Amniotic stem cell (primary cell): ENCODE measurements at places on chromosomes 6 and 20.
A peak's percentile ranks its signal among the peaks of the same experiment; 100 is the strongest.

- no peak for DNase-seq
Measured at GRCh38 chr6:38039502-38039901, 220.0 kb downstream of the ZFAND3 start.

GRCh38 chr6:41871691-41872090, 23.5 kb downstream of the USP49 start:
- no peak for DNase-seq

DNA sequence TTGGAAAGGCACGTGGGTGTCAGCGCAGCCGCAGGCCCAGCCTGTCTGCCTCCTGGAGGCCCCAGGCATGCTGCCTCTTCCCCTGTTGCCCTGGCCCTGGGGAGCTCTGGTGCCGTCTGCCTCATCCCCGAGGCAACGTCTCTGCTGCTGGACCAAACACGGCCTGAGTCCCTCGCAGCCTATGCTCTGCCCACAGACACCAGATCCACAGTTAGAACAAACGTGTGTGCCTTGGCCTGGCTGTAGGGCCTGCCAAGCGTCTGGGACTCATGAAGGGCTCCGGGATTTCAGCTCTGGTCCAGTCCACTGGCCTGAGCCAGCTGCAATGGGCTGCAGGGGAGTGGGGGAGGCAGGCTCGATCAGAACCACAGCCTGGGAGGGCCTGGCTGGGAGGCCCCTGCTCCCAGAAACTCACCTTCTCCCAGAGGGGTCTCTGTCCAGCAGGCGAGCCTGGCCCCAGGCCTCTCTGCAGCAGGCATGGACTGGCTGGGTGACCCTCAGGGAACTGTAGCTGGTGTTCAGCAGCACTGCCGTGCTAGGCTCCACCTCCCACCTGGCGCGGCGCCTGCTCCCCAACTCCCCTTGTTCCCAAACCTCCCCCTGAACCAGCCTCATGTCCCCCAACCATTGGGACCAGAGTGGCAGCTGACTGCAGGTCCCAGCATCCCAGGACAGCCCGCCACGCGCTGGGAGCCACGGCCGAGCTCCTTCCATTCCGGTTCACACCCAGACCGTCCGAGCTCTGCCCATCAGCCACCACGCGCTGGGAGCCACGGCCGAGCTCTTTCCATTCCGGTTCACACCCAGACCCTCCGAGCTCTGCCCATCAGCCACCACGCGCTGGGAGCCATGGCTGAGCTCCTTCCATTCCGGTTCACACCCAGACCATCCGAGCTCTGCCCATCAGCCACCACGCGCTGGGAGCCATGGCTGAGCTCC, 197.0 kb downstream of the DLL1 start:
- no peak for DNase-seq

DNA sequence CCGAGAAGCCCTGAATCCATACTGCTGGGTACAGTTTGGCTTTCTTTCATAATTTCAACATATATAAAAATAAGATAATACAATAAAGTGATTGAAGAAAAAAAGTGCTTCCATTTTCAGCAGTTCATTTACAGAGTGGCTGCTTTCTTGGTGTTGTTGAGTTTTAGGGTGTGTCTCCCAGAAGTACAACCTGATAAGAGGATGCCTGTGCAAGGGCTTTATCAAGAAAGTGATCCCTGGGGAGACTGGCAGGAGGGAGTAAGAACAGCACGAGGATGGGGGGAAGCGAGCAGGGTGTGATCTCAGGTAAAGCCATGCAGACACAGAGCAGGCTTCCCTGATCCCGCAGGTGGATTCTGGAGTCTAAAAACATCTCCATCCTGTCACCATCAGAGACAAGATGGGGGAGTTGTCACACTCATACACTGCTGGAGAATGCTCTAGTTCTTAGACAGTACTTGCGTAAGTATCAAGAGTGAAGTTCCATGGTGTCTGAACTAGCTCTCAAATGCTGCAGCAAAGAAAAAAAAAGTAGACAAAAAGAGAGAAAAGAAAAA, 395.9 kb downstream of the CDH26 start:
- no peak for DNase-seq

GRCh38 chr6:5435449-5435848, 174.1 kb downstream of the FARS2 start:
- DNase-seq: no peak

DNA sequence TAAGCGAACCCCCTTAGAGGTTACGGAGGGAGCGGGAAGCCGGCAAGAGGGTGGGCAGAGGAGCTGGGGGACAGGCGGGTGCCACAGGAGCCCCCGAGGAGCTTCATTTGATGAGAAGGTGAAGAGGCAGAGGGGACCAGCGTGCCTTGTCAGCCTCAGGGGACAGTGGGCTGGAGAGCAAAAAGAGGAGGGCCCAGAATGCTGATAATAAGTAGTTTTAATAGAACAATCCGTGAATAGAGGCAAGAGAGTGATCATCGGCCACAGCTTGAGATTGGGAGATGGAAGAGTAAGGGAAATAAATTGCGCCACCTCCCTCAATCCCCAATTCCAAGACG, 1.3 kb downstream of the COL19A1 start:
- DNase-seq: no peak

DNA sequence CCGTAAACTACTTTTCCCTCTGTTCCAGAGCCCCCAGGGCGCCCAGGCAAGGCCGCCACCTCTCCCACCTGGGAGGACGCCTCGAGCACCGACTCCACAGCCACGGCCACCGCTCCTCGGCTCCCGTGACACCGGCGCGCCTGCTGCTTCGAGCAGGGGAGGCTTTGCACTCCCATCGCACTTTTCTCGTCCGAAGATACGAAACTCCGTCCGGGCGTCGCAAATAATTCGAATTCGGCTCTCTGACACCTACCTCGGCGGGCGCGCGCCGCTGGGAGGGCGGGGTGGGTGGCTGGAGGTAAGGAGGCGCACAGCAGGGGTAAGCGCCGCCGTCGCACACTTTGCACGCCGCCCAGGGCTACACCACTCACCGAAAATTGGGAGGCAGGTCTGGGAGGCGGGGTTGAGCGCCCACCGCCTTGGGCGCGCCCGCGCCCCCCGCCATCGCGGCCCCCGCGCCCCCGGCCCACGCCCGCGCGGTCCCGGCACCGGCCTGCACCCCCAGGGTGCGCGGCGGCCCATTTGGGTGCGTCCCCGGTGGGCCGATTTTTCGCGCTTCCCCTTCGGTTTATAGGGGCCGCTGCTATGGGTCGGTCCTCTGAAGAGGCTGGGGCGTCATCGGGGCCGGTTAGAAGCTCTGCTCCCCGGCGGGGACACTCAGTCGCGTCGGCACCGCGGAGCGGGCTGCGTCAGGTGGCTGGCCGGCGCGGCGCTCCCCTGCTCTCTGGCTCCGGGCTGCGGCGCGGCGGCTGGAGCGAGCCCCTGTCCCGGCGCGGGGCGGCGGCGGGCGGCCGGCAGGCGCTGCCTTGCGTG, 36.2 kb downstream of the GNAS start:
- DNase-seq: peak; percentile 40

GRCh38 chr6:11092668-11093375, 812 bp upstream of the SMIM13 start:
- no peak for DNase-seq

- DNase-seq: no peak
Measured at GRCh38 chr6:38100380-38100779, 280.9 kb downstream of the ZFAND3 start.
